ENCODE measurements at places on chromosomes 5 and 9.

- DNase-seq = no peak
Measured at GRCh38 chr5:56507351-56507930, 274.3 kb upstream of the ANKRD55 start.

GRCh38 chr5:61587125-61587524 is 255.1 kb downstream of the ZSWIM6 start:
- DNase-seq = no peak

- DNase-seq = no peak
Measured at GRCh38 chr9:98706651-98707165, 2.0 kb downstream of the GABBR2 start.

DNA sequence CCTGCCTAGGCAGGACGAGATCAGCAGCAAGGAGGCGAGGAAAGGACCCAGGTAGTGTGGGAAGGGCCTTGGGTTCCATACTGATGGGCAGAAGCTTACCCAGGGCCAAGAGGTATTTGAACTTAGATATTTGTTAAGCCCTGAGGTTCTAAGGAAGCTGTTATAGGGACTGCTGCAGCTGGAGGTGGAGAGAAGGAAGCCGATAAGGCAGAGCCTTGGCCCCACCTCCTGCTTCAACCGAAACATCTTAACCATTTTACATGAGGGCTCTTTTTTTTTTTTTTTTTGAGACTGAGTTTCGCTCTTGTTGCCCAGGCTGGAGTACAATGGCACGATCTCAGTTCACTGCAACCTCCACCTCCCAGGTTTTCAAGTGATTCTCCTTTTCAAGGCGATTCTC is 8.6 kb upstream of the AQP3 start:
- DNase-seq = no peak

GRCh38 chr5:57470339-57470738 is 12.3 kb downstream of the ACTBL2 start:
- no peak for DNase-seq

GRCh38 chr9:113446323-113446740 is 17.2 kb upstream of the RGS3 start:
- DNase-seq = peak; percentile 38

DNA sequence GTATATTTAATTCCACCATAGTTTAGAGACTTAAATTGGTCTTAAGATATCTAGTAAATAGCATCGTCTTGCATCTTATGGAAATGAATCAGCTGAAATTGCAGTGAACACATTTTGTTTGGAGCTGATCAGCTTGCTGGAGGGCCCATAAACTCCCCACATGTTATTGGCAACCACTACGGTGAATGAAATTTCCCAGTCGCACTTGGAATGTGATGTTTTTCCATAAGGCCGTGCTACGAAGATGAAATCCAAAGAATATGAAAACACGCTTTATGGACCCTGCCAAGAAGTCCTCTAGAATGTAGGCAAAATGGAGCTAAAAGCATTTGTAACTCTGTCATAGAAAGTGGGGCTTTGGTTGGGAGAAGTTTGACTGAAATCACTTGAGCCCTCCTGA is 572.1 kb downstream of the ACTL7B start:
- DNase-seq = no peak

DNA sequence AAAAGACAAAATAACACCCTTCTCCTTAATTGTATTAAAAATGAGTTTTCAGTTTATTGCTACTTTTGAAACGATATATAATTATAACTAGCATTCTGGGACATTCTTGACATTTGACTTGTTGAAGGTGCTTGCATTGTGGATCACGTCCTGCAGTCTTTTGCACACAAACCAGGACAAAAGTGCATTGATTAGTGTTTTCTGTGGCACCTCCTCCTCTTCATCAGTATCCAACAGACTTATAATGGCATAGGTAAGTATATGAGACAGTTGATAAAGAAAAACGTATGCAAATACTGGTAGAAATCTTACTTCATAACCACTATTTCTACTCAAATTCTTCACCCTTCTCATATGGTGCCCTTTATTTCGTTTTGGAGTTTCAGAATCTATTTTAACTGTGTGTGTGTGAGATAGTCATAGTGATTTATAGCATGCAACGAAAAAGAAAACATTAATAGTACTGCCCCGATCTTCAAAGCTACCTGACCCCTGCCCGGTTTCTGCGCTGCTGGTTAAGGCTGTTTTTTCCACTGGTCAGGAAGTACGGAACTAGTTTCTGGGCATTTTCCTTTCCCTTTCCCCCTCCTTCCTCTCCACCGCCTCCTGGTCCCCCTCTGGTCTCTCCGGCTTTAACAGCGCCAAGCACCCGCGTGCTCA is 639 bp upstream of the RASA1 start:
- DNase-seq = no peak

- DNase-seq = peak; percentile 47
Measured at GRCh38 chr9:83432877-83433550, 105.2 kb downstream of the FRMD3 start.

GRCh38 chr5:16013334-16014065 is 166.1 kb downstream of the MARCHF11 start:
- DNase-seq = no peak

GRCh38 chr5:118834710-118835109 is 153.6 kb downstream of the DTWD2 start:
- DNase-seq = no peak

DNA sequence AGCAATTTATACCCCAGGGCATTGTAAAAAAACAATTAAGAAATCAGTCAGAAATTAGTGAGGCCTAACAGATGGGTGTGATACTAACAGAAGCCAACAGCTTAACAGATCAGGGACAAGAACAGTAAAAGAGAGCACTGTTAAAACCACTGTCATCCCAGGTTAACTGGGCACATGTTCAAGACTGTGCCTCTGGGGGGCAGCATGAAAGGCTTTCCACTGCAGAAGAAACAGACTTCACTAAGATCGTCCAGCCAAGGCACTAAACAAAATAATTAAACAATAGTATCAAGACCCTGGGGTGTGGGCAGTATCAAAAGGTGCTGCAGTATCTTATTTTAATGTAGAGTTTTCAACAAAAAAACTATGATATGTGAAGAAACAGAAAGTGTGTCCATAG is 43.5 kb downstream of the FBN2 start:
- DNase-seq = no peak

- no peak for DNase-seq
Measured at GRCh38 chr9:25703701-25704357, 25.6 kb upstream of the TUSC1 start.

DNA sequence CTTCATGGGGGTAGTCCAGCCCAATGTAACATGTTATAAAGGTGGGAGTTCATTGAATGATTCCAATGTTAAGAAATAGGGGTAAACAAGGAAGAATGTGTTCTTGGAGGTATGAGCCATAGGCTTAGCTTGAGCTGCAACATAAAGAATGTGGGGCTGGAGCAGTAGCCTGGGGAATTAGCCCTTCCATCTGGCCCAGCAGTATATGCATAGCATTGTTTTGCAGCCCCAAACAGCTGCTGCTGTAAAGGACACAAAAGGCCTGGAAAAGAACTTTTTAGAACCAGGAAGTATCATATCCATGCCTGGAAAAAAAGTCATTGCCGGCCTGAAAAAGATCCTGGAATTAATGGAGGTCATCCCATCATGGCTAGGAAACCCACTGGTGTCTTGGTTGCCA is 55.8 kb upstream of the SMARCA2 start:
- no peak for DNase-seq

DNA sequence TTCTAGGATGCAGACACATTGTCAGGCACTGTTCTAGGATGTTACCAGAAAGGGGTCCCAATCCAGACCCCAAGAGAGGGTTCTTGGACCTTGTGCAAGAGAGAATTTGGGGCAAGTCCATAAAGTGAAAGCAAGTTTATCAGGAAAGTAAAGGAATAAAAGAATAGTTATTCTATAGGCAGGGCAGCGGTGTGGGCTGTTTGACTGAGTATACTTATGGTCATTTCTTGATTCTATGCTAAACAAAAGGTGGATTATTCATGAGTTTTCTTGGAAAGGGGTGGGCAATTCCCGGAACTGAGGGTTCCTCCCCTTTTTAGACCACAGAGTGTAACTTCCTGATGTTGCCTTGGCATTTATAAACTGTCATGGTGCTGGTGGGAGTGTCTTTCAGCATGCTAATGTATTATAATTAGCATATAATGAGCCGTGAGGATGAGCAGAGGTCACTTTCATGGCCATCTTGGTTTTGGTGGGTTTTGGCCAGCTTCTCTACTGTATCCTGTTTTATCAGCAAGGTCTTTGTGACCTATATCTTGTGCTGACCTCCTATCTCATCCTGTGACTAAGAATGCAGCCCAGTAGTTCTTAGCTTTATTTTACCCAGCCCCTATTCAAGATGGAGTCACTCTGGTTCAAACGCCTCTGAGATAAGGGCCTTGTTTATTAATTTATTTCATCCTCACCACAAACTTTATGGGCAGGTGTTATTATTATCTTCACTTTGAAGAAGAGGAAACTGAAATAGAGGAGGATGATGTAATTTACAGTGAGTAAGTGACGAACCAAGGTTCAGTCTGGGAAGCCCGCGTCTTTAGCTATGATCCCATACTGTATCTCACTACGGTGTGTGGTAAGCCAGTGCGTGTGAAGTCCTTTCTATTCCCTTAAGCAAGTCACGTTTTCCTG is 186.0 kb upstream of the KLF4 start:
- peak; percentile 90 for DNase-seq

- no peak for DNase-seq
Measured at GRCh38 chr9:29439961-29440360, 1866.7 kb upstream of the C9orf72 start.

DNA sequence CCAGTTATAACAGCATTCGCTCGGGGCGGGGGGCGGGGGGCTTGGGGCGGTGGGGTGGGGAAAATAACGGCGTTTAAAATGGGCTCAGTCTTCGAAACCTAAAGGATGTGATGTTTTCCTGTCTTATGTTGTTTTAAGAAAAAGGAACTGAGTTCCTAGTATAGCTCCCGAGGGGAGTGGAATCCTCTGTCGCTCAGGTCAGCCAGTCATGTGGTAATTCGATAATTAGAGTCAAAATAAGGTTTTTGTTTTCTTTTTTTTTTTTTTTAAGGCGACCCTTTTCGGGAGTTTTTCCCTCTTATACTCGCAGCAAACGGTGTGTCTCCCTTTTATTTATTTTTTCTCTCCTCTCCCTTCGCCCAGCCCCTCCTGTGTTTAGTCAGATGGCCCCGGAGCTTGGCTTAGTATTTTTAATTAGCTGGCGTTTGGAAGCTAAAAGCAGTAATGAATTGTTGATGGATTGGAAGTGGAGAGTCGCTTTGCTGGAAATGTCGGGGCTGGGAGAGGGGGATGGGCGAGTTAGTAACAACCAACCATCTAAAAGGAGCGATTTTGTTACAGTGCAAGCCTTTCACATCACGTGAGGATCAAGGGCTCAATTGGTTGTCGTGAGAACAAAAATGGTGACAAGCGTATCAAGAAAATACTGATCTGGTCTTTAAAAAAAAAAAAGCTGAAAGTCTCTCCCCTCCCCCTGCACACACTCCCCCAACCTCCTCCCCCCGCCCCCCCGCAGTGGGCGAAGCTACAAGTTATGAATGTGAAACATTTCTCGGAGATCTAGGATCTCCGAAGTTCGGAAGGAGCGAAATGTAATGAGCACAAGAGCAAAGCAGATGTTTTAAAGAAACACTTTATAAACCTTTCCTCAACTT is 714 bp upstream of the ZNF608 start:
- no peak for DNase-seq

DNA sequence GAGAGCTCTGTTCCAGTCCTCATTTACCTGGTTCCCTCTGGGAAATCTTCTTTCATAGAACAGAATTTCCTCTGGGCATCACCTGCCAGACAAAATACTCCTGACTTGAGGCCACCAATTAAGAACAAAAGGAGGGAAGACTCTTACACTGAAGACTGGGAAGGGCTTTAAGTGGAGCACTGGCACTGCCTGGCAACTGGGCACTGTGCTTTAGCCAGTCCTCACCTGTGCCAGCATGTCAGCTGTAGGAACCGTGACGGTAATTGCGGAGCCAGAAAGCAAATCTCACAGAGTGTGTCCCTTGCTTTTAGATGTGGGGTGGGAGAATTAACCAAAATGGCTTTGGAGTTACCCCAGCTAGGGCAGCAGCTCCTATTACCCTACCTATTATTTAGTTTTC is 40.6 kb downstream of the FAM219A start:
- DNase-seq = no peak

DNA sequence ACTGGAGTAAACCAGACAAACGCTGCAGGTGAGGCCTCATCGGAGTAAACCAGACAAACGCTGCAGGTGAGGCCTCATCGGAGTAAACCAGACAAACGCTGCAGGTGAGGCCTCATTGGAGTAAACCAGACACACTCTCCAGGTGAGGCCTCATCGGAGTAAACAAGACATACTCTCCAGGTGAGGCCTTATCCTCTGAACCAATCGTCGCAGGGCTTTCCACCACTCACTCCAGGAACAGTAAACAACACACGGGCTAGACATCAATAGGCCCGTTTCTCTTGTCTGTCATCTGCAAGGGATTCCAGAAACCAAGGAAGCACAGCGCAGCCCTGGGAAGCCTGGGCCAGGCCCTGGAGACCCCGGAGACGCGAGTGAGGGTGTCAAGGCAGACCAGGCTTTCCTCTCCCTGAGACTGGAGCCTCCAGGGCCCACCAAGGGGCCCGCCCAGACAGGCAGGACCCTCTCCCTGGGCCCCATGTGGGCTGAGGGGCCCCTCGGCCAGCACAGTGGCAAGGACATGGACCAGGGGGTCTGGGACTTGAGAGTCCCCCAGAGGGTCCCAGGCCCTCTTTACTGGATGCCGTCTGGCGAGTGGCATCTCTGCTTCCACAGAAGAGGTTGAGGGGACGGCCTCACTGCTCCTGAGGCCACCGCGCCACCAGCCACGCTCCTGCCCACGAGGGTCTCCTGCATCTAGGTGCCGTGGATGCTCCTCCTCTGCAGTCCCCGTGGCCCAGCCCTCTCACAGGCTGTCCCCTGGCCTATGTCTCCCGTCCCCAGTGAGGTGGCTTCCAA is 26.4 kb upstream of the NSMF start:
- no peak for DNase-seq

GRCh38 chr9:123522251-123522650 is 166.3 kb downstream of the CRB2 start:
- no peak for DNase-seq

DNA sequence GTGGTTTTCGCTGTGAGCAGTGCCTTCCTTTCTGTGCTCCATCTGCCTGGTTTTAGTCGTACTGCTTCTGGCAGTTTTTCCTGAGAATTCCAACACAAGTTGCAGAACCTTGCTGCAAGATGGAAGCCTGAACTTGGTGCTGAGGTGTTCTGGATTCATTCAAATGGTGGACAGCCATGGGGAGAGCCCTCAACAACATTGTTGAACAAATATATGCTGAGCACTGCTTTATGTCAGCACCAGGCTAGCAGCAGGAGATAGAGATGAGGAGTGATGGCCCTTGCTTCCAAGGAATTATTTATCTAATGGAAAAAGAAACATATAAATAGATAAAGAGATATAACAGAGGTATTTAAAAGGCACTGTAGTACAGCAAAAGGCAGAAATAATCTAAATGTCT is 7.3 kb upstream of the RPS6 start:
- no peak for DNase-seq

GRCh38 chr5:43073597-43074546 is 33.8 kb upstream of the ANXA2R start:
- peak; percentile 54 for DNase-seq

DNA sequence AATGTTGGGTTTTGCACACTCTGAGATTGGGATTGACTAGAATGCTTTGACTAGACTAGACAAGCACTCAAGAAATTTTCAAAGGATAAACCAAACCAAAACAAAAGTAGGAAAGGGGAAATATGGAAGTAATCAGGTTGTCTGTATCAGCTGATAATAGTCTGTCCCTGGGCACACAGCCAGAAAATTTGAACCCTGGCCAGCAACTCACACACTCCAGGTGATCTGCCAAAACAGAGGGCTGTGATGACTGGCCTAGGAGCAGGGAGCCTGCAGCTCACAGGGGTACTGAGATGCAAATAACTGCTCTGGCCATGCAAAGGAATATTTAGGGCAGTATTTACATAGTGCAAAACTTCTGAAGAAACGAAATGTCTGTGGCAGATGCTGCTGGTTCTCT is 112.3 kb upstream of the SMIM23 start:
- DNase-seq = no peak

Data from inflammatory macrophage treated with lipopolysaccharide for 4 hours (primary cell).